Endothelial cell of coronary artery (primary cell): ENCODE measurements at places on chromosomes 3 and 15. TPM values are rescaled to one million over a fixed set of nuclear protein-coding genes. Genes with fewer than 3 reads are reported as not detected.

PATL2 gene
- under 0.01 and 0.09 TPM in 2 replicates for total RNA-seq

OXTR gene
- total RNA-seq: 0.18 and 10.7 TPM in 2 replicates

CCDC9B gene
- 26.2 and 75.5 TPM in 2 replicates for total RNA-seq

PROK2 gene
- not detected in 2 replicates for total RNA-seq

KCTD6 gene
- 5.3 and 9.2 TPM in 2 replicates for total RNA-seq

GOLGA6L10 gene
- total RNA-seq: 0.45 and 0.94 TPM in 2 replicates

LRRC2 gene
- total RNA-seq: under 0.01 and 0.09 TPM in 2 replicates

KBTBD13 gene
- not detected in 2 replicates for total RNA-seq

C2CD4A gene
- 0.94 and 1.5 TPM in 2 replicates for total RNA-seq

FEZF2 gene
- not detected in 2 replicates for total RNA-seq

SYNPR gene
- not detected in 2 replicates for total RNA-seq

CD276 gene
- 82.4 and 100 TPM in 2 replicates for total RNA-seq

LCTL gene
- 0.09 TPM in 1 of 2 replicates, not detected in the other for total RNA-seq

MKRN3 gene
- total RNA-seq: 1.2 TPM in 1 of 2 replicates, not detected in the other

TAMM41 gene
- total RNA-seq: 3.5 and 6.8 TPM in 2 replicates

CLSTN2 gene
- 0.09 TPM in 2 replicates for total RNA-seq

UNC13C gene
- total RNA-seq: not detected in 2 replicates

STOML1 gene
- 8.5 and 13.5 TPM in 2 replicates for total RNA-seq

ADAMTS17 gene
- total RNA-seq: 0.36 and 0.75 TPM in 2 replicates
